ENCODE measurements at places on chromosomes 4 and X. TPM values are rescaled to one million over a fixed set of nuclear protein-coding genes. Genes with fewer than 3 reads are reported as not detected.

POLN gene
- total RNA-seq, result 4.0 TPM

SGMS2 gene
- 0.48 TPM for total RNA-seq

PRDM5 gene
- total RNA-seq, result not detected

PAGE5 gene
- total RNA-seq, result not detected

SOD3 gene
- not detected for total RNA-seq

MAGEB2 gene
- total RNA-seq, result not detected

BMPR1B gene
- total RNA-seq, result not detected

NCAPG gene
- total RNA-seq, result 77.7 TPM

SHISA3 gene
- 0.60 TPM for total RNA-seq

SUPT20HL1 gene
- total RNA-seq, result not detected

SLC6A14 gene
- not detected for total RNA-seq

C4orf36 gene
- total RNA-seq, result not detected

CLGN gene
- total RNA-seq, result not detected

FAM47A gene
- not detected for total RNA-seq

NSDHL gene
- total RNA-seq, result 18.6 TPM

TRIM60 gene
- not detected for total RNA-seq

STARD8 gene
- total RNA-seq, result 3.5 TPM

PAGE2 gene
- not detected for total RNA-seq

ARHGAP6 gene
- total RNA-seq, result not detected

HEPH gene
- total RNA-seq, result not detected

BMP3 gene
- not detected for total RNA-seq

- peaks cover 6% of the 10 kb centered on the region for H3K4me1 ChIP-seq
- no peak overlapping the region for H3K27ac ChIP-seq
- H3K27me3 ChIP-seq, result peaks cover 52% of the 10 kb centered on the region
- H3K36me3 ChIP-seq, result no peaks in the 10 kb centered on the region
Measured at GRCh38 chr4:185122681-185123345, 20.3 kb upstream of the SLC25A4 start.

GRCh38 chr4:108940149-108940548 is 177.3 kb upstream of the ETNPPL start:
- DNase-seq, result no peak
- H3K4me3 ChIP-seq, result no peak overlapping the region
- H3K4me1 ChIP-seq, result peaks cover 2% of the 10 kb centered on the region
- H3K27ac ChIP-seq, result no peak overlapping the region
- no peaks in the 10 kb centered on the region for H3K36me3 ChIP-seq
- peaks cover 12% of the 10 kb centered on the region for H3K27me3 ChIP-seq

GRCh38 chr4:8385611-8386010 is 54.9 kb downstream of the ACOX3 start:
- H3K4me1 ChIP-seq, result no peaks in the 10 kb centered on the region
- no peak for DNase-seq
- no peaks in the 10 kb centered on the region for H3K27me3 ChIP-seq
- no peak overlapping the region for H3K27ac ChIP-seq
- no peak overlapping the region for H3K4me3 ChIP-seq
- H3K36me3 ChIP-seq, result no peaks in the 10 kb centered on the region

DNA sequence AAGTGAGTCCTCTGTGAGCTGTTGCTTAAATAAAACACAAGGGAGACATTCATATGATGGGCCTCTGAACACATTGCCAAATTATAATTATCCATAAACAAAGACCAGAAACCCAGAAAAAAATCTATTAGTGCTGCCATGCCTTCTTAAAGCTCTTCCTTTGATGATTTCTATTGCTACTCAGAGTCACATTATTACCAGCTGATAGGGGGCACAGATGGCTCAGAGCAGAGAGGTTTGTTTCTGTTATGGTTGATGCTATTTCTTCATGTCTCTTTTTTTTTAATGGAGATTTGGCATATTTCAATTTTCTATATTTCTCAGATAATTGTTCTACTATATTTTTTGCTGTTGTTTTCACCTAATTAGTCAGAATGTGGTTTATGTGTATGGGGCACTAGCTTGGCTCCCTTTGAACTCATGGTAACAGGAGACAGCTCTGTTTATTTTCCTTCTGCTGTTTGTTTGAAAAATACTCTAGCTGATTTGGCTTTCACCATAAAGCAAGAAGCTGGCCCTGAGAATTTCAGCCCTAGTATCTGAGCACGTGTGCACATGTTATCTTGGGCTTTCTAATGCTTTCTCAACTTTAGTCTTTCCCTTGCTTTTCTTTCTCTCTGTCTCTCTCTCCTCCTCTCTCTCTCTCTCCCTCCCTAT is 568.8 kb downstream of the PPARGC1A start:
- H3K27ac ChIP-seq, result no peak overlapping the region
- peaks cover 6% of the 10 kb centered on the region for H3K4me1 ChIP-seq
- DNase-seq, result no peak
- H3K27me3 ChIP-seq, result peaks cover 2% of the 10 kb centered on the region

GRCh38 chr4:75844151-75844662 is 58.0 kb downstream of the PPEF2 start:
- DNase-seq, result no peak
- H3K36me3 ChIP-seq, result no peaks in the 10 kb centered on the region
- peaks cover 12% of the 10 kb centered on the region for H3K4me1 ChIP-seq
- no peaks in the 10 kb centered on the region for H3K27me3 ChIP-seq
- no peak overlapping the region for H3K27ac ChIP-seq

DNA sequence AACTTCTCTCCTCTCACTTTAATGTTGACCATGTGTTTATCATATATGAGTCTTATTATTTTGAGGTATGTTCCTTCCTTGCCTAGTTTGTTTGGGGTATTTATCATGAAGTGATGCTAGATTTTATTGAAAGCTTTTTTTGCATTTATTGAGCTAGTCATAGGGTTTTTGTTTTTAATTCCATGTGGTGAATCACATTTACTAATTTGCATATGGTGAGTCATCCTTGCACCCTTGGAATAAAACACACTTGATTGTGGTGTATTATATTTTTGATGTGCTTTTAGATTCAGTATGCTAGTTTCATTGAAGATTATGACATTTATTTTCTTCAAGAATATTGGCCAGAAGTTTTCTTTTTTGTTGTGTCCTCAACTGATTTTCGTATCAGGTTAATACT is 464.6 kb downstream of the PCDH18 start:
- no peaks in the 10 kb centered on the region for H3K36me3 ChIP-seq
- no peak overlapping the region for H3K4me3 ChIP-seq
- no peak overlapping the region for H3K27ac ChIP-seq
- no peaks in the 10 kb centered on the region for H3K4me1 ChIP-seq
- no peak for DNase-seq

- no peak overlapping the region for H3K4me3 ChIP-seq
- H3K27ac ChIP-seq, result no peak overlapping the region
- H3K36me3 ChIP-seq, result no peaks in the 10 kb centered on the region
Measured at GRCh38 chr4:20359692-20360091, 108.0 kb downstream of the SLIT2 start.

- peaks cover 31% of the 10 kb centered on the region for H3K36me3 ChIP-seq
- peaks cover 47% of the 10 kb centered on the region for H3K4me1 ChIP-seq
- peak overlapping the region; percentile 92 for H3K27ac ChIP-seq
- no peaks in the 10 kb centered on the region for H3K27me3 ChIP-seq
- H3K4me3 ChIP-seq, result peak overlapping the region; percentile 92
Measured at GRCh38 chrX:1657367-1658070, 42.7 kb downstream of the ASMT start.

DNA sequence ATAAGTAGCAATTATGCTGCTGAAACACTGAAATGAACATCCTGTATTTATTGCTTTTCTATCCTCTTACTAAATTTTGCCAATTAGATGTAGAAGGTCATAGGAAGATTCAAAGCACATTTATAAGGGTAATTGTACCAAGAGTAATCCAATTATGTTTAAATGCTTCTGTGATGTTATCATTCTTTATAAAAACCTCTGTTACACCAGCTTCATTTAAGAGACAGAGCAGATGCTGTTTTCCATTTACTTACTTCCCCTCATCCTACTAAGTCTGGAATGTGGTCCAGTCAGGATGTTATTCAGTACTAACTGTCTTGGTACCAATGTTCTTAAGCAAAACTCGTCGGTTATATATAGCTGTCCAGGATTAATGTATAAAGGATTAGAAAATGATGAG is 539.6 kb downstream of the PDHA2 start:
- no peaks in the 10 kb centered on the region for H3K36me3 ChIP-seq
- no peak overlapping the region for H3K27ac ChIP-seq
- H3K27me3 ChIP-seq, result no peaks in the 10 kb centered on the region
- H3K4me1 ChIP-seq, result no peaks in the 10 kb centered on the region

- no peak for DNase-seq
- no peak overlapping the region for H3K4me3 ChIP-seq
- H3K4me1 ChIP-seq, result no peaks in the 10 kb centered on the region
- no peaks in the 10 kb centered on the region for H3K36me3 ChIP-seq
- no peaks in the 10 kb centered on the region for H3K27me3 ChIP-seq
- H3K27ac ChIP-seq, result no peak overlapping the region
Measured at GRCh38 chr4:85866508-85866907, 391.6 kb downstream of the ARHGAP24 start.

DNA sequence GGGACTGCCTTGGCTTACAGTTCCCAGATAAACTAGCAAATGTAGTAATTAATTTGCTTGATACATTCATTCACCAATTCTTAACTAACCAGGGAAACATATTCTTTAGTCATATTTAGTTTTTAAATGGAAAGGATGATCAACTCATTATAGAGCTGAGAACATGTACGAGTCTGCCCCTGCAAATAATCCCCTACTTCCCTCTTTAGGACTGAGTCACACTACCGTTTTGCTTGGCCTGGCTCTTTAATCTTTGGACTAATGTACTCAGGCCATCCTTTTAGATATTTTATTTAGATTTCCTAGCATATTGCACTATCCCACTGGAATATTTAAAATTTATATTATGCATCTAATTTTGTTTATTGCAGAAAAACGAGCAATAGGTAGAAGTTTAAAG is 105.5 kb upstream of the LCORL start:
- no peaks in the 10 kb centered on the region for H3K36me3 ChIP-seq
- H3K4me1 ChIP-seq, result no peaks in the 10 kb centered on the region
- no peak for DNase-seq
- peaks cover 4% of the 10 kb centered on the region for H3K27me3 ChIP-seq
- no peak overlapping the region for H3K27ac ChIP-seq
- H3K4me3 ChIP-seq, result no peak overlapping the region

DNA sequence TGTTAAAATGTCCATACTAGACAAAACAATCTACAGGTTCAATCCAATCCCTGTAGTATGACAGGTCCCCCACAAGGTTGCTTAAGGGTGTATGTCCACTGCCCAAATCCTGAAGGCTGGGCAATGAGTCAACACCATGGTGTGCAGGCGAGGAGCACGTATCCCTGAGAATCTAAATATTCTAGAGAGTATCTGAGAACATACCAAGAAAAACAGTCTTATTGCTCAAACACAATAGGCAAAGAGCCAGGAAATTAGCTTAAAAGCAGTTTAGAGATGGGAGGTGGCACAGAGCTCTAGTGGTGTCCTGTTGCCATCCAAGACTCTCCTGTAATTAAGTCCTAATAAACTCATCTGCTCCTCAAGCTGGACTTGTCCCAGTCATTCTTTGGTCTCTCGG is 37.0 kb downstream of the RCHY1 start:
- H3K36me3 ChIP-seq, result peaks cover 61% of the 10 kb centered on the region
- DNase-seq, result no peak
- no peak overlapping the region for H3K27ac ChIP-seq
- H3K4me3 ChIP-seq, result no peak overlapping the region

DNA sequence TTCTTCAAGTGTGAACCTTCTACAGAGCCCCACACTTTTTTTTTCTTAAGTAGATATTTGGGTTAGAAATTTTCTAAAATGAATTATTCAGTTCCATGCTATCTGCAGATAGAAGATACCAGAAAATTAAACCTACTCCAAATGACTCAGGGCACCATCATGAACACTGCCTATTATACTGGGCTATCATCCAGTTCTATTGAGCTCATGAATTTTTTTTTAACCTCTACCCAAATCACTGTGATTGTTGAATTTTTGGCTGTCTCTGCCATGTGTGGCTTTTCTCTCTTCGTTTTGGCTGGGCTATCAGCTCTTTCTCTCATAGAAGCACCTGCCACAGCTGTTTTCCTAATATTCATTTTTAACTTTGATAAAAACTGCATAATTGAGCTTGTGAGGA is 31.0 kb upstream of the SLC34A2 start:
- peaks cover 9% of the 10 kb centered on the region for H3K27me3 ChIP-seq
- H3K36me3 ChIP-seq, result no peaks in the 10 kb centered on the region
- no peak overlapping the region for H3K27ac ChIP-seq
- no peak for DNase-seq

DNA sequence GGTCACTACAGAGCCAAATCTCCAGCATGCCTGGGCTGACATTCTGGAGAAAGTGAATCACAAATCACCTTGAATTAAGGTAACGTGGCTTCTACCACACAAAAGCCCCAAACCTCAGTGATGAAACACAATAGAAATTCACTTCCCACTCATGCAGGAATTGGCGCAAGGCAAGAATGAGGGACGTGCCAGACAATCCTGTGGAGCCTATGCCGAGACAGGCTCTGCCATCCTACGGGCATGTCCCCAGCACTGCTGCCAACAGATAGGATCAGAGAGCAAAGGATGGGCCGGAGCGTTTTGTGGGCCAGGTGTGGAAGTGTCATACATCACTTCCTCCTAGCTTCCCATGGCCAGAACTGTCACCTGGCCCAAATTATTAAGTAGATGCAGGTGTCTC is 118.0 kb downstream of the IRF2 start:
- H3K4me3 ChIP-seq, result no peak overlapping the region
- H3K36me3 ChIP-seq, result no peaks in the 10 kb centered on the region
- H3K27ac ChIP-seq, result no peak overlapping the region
- H3K4me1 ChIP-seq, result peaks cover 14% of the 10 kb centered on the region
- no peak for DNase-seq

- DNase-seq, result no peak
- no peaks in the 10 kb centered on the region for H3K36me3 ChIP-seq
- no peak overlapping the region for H3K4me3 ChIP-seq
- H3K27me3 ChIP-seq, result no peaks in the 10 kb centered on the region
- H3K4me1 ChIP-seq, result no peaks in the 10 kb centered on the region
Measured at GRCh38 chr4:7313347-7313811, 121.0 kb downstream of the SORCS2 start.

GRCh38 chrX:68895341-68895755 is 66.5 kb downstream of the EFNB1 start:
- no peaks in the 10 kb centered on the region for H3K27me3 ChIP-seq
- no peak overlapping the region for H3K27ac ChIP-seq
- peaks cover 1% of the 10 kb centered on the region for H3K4me1 ChIP-seq
- no peak overlapping the region for H3K4me3 ChIP-seq

DNA sequence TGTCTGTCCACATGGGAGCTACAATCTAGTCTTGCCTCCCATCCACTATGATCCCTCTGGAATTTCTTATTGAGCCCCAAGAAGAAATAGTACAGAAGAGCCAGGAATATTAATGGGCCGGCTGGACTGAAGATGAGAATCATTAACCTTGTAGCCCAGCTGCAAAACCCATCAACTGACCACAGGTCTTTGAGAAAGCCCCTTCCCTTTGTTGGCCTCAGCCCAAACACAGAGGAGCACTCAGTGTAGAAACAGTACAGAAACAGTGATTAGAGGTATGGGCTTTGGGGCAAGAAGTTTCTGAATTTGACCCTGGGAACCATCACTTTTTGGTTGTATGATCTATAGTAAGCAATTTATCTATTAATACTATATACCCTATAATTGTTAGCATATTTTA is 76.8 kb upstream of the RAB40AL start:
- H3K27me3 ChIP-seq, result no peaks in the 10 kb centered on the region
- DNase-seq, result no peak
- H3K4me1 ChIP-seq, result no peaks in the 10 kb centered on the region

GRCh38 chr4:92776080-92776479 is 472.3 kb downstream of the GRID2 start:
- no peaks in the 10 kb centered on the region for H3K27me3 ChIP-seq
- H3K27ac ChIP-seq, result no peak overlapping the region
- no peaks in the 10 kb centered on the region for H3K36me3 ChIP-seq
- H3K4me3 ChIP-seq, result no peak overlapping the region

Measured in activated CD4-positive, alpha-beta memory T cell treated with anti-CD3 and anti-CD28 coated beads, Interleukin-2, amount 10 ng/mL, durations not matched to agents 7 days and 5 days (primary cell).